ENCODE measurements at places on chromosomes 1 and 21.

GRCh38 chr1:84504580-84505492 is 1.4 kb upstream of the SPATA1 start:
- DNase-seq, result no peak

DNA sequence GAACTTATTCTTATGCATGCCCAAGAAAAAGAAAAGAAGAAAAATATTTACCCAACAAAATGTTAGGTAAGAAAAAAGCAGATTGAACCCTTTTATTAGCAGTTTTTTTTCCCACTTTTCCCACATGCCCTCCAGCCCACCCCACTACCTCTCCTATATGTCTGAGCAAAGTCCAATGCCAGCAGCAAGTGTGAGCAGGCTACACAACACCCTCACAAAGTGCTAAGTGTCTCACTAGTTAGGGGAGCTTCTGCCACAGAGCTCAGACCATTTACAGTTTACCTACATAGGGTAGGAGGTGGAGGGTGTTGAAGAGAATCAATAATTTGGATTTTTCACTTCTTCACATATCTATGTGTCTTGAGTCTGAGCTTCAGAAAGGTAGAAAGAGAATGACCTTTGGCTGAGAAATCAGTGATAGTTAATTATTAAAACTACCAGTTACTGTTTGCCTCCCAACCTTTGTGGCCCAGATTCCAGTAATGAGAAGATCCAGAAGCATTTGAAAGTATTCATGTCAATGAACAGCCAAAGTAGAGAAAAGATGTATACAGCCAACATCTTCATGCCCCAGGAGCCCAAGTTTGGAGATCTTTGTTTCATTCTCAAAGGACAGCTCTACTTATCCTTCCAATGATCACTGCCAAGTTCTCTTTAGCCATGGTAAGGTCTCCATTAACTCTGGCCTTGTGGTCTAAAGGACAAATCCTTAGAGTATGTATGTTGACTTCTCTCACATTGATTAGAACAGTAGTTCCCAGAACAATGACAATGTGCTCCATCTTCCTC is 26.2 kb downstream of the OR10J5 start:
- DNase-seq, result no peak

- DNase-seq, result no peak
Measured at GRCh38 chr1:36448530-36449056, 1.7 kb downstream of the OSCP1 start.

GRCh38 chr1:166884040-166884642 is 8.1 kb upstream of the TADA1 start:
- DNase-seq, result peak; percentile 21

- no peak for DNase-seq
Measured at GRCh38 chr1:116854716-116855115, 55.0 kb upstream of the PTGFRN start.

- no peak for DNase-seq
Measured at GRCh38 chr1:10755970-10756521, 40.4 kb downstream of the CASZ1 start.

GRCh38 chr1:114061121-114061830 is 82.0 kb downstream of the OLFML3 start:
- no peak for DNase-seq

Data from NCI-H187 treated with DMSO at 0.1 percent for 48 hours (cell line).